ENCODE measurements at places on chromosomes 12 and 14.

GRCh38 chr14:99478128-99478527 is 2.5 kb downstream of the SETD3 start:
- no peak for DNase-seq

DNA sequence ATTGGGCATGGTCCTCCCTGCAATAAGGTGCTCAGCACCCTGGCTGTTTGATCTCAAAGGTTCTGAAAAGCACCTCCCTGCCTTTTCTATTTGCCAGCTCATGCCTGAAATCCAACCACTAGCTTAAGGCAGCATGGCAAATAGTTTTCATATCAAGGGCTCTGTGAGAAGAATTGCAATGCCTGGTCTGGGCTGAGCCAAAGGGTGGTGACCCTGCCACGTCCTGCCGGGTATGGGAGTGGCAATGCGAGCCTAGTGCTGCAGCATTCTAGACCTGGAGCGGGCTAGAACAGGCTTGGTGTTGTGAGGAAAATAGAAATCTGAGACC is 2.3 kb upstream of the SCNN1A start:
- DNase-seq = no peak

GRCh38 chr12:122366685-122367475 is 55.6 kb downstream of the CLIP1 start:
- peak; percentile 75 for DNase-seq

DNA sequence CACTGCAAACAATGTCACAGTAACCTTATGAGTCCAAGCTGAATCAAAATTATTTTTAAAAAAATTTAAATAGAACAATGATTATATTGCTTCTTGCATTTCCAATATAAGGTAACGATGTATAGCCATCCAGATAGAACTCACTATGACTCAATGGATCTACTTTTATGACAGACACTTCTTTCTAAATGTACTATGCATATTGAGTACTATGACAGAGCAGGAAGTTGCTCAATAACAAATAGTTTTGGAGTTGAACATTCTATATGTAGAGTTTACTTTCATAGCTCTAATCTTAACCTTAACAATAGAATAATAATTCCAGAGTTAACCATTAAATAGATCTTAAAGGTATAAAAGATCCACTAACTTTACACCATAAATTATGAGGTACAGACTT is 46.7 kb upstream of the ALG10B start:
- no peak for DNase-seq

DNA sequence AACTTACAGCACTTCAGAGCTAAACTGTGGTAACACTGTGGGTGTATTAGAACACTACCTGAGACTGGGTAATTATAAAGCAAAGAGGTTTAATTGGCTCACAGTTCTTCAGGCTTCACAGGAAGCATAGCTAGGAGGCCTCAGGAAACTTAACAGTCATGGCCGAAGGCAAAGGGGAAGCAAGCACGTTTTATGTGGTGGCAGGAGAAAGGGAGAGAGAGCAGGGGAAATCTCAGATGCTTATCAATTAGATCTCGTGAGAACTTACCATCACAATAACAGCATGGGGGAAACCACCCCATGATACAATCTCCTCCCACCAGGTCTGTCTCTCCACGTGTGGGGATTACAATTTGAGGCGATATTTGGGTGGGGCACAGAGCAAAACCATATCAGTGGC is 512.6 kb downstream of the RERGL start:
- no peak for DNase-seq

- no peak for DNase-seq
These were observed 238.3 kb downstream of the FUT8 start for GRCh38 chr14:65650826-65651225.

DNA sequence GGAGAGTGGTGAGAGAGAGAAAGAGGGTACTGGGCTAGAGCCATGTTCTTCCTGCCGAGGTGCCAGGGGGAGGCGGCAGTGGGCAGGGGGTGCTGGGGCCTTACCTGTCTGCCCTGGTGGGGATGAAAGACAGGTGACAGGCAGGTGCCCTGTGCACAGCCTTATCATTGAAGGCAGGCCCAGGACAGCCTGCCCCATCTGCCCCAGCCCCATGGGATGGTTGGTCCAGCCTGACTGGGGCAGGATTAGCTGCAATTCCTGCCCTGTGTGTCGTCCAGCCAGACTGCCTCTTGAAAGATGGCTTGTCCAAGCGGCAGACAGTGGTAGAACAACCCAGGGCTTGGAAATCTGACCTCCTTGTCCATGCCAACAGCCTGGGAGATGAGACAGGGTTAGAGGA is 67.2 kb downstream of the TSPAN11 start:
- no peak for DNase-seq

GRCh38 chr12:120010661-120011230 is 21.7 kb downstream of the BICDL1 start:
- DNase-seq = no peak

DNA sequence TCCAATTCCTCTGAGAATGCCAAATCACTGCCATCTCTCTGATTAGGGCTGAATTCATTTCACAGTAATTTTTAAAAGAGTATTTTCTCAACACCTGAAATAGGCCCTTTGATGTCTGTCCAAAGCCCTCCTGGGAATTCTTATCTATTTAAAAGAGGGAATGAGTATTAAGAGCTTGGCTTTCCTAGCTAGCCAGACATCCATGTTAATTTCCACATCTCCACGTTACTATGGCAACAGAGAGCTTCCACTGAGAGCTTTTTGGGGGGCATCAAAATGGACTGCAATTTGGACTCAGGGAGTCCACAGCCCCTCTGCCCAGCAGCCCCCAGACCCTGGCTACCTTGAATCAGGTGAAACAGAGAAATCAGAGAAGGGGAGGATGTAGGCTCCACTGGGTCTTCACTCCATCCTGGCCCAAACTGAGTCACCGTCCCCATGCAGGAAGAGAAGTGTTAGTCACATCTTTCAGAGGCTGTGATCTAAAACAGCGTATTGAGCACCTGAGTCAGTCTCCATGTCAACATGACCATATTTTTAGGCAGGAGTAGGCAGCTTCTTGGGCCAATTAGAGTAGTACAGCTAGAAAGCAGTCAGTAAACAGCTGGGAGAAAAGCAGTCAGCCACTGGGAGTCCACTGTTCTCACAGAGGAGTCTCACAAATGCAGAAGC is 7.0 kb upstream of the FICD start:
- peak; percentile 43 for DNase-seq

DNA sequence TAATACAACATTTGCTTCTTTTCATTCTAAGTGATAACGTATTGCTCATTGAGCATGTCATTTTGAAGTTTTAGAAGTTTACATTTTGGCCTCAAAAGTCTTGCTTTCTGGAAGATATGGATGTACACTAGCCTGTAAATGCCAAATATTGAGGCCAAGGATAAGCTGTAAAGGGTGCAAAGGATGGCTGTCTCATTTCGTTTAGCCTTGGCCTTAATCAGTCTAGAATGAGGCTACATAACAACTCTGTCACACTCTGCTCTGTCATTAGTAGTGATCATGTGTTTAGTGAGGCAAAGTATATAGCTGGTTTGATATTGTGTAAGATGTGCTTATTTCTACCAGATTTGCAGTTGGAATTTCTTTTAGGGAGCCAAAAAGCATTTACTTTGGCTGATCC is 344.5 kb downstream of the TMTC2 start:
- no peak for DNase-seq

GRCh38 chr12:115336506-115336905 is 652.5 kb upstream of the TBX3 start:
- no peak for DNase-seq

DNA sequence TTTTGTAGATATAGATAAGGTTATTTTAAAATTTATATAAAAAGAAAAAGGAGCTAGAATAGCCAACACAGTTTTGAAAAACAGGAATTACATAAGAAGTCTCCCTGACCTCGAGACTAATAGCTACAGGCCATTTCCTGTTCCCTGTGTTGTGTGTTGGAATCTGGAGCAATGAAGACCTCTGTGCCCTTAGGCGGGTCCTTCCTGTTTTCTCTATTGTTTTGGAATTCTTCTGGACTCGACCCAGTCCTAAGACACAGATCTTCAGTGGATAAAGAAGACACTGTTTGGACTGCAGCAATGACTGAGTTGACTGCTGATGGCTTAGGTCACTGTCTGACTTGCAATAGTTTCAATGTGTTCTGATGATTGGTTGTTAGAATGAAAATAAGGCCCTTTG is 26.2 kb downstream of the SNRPF start:
- DNase-seq = no peak

- no peak for DNase-seq
These were observed 498.3 kb downstream of the FOXG1 start for GRCh38 chr14:29264865-29265264.

- DNase-seq = no peak
These were observed 1133.9 kb downstream of the AACS start for GRCh38 chr12:126198966-126199692.

DNA sequence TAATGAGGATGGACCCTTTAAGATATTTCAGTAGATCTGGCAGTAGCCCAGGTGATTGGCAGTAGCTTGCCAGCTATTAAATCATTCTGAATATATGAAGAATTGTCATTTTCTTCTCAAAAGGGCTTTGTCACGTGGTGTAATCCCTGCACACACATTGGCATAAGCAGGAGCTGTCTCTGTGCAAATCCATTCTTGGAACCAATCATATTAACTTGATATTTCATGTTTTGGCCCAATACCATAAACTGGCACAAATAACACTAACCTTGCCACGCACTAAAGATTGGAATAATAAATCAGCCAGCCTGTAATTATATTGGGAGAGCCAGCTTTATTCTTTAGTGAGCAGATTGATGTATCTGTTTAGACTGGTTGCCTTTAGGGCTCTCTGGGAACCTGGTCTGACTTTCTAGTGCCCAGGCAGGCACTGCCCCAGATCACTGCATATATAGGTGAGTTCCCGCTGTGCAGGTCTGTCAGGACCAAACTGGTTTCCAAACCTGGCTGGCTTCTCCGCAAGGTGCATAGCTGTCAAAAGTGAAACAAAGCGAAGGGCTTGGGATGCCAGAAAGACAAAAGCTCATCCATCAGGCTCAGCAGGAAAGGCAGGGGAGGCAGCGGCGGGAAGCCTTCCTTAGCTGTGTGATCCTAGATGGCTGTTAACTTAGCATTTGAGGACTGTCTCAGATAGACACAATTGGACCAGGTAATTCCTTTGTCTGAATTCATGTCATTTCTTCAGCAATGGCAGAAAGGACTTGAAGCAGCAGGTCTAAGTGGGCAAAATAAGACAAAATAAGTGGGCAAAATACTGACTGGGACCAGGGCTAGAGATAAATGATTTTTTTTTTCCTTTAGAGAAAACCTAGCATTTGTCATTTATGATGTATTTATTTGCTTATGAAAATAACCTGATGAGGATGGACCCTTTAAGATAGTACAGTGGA is 128.8 kb upstream of the DYRK2 start:
- no peak for DNase-seq

GRCh38 chr14:93712079-93712837 is 76.0 kb downstream of the PRIMA1 start:
- no peak for DNase-seq

- no peak for DNase-seq
These were observed 48.3 kb downstream of the ZFYVE21 start for GRCh38 chr14:103763730-103764488.

GRCh38 chr12:20604408-20605067 is 90.6 kb upstream of the SLCO1C1 start:
- no peak for DNase-seq

DNA sequence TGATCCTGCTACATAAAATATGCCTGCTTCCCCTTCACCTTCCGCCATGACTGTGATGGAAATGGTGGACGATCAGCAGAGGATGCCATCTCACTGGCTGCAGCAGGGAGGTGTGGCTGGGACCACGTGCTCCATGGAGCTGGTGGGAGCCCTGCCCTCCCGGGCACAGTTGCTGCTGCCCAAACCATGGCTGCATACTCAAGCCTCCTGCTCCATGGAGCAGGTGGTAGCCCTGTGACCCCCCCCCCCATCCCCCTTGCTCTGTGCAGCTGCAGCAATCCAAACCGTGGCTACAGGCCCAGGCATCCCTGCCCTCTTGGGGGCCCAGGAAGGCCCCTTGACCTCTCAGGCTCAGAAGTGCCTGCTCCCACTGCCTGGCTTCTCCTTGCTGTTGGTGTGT is 597.5 kb upstream of the LMO3 start:
- no peak for DNase-seq

GRCh38 chr12:51639361-51639760 is 48.3 kb downstream of the SCN8A start:
- no peak for DNase-seq

DNA sequence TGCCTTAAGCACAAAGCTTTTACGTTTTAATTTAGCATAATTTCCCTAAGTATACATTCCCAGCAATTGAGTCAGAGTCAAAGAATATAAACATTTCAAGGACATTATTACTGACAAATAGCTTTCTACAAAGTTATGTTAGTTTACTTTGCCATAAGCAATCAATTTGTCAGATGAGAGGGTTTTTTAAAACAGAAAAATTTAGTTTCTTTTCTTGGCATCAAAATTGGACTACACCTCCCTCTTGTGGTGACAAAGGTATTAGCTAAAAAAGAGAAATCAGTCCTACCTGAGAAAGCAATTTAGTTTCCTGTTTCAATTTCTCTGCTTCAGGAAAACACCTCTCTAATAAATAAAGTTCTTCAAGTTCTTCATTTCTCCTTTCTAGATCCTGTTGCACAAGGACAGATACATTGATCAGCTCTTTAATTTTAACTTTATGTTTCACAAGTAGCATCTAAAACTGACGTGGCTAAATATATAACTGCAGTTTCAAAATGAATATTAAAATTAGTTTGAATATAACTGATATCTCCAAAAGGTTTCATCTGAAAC is 39.9 kb downstream of the DNAI7 start:
- DNase-seq = peak; percentile 31

- no peak for DNase-seq
These were observed 3.0 kb upstream of the FOS start for GRCh38 chr14:75275598-75275997.

DNA sequence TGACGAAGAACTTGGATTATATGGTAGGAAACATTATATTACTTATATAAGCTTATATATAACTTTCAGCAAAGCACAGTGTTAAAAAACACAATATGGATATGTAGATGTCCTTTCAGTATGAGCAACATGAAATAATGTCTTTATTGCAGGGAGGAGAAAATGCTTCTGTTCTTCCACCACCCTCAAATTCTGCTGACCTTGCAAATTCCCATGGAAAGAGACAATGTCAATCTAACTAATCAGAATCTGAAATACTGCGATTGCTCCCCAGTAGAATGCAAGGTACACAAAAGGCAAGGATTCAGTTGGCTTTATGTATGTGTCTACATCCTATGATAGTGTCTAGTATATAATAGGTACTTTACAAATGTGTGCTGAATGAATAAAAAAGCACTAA is 26.4 kb downstream of the MGAT4C start:
- DNase-seq = no peak

- no peak for DNase-seq
These were observed 138.5 kb downstream of the ESRRB start for GRCh38 chr14:76514213-76514998.

DNA sequence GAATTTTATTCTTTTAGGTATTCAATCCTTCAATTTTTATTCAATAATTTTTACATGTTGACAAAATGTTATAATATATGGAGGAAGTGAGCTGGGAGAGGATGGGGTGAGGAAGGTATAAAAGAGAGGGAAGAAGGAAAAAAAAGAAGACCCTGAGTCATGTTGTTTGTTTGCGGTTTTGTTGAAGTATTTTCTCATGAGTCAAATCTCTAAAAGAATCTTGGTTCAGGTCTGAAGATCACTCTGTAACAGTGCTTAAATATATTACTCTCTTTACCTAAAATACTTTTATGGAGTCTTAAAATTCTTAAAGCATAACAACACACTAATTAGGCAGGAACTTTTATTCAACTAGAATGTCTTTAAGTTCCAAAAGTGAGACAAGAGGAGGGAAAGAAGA is 489.6 kb upstream of the GARIN6 start:
- peak; percentile 33 for DNase-seq
